Occipital lobe (tissue), 3 donors: ENCODE measurements at places on chromosomes 2 and 18. TPM values are rescaled to one million over a fixed set of nuclear protein-coding genes. Genes with fewer than 3 reads are reported as not detected.

DNA sequence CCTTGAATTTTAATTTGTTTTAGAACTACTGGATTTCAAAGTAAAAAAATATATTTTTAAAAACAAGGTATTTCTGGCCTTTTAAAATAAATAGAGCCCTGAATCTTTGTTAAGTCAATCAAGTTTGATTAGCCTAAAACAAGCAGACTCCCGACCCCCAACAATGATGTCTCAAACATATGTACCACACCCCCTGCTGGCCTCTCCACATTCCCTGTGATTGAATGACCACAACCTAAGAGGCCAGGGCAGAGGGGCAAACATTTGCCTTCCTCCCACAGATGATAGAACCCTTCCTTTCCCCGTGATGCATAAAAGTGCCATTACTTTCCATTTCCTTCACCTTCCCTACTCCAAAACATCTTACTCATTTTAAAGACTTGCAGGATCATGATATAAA is 130.9 kb downstream of the STK39 start:
- DNase-seq, result no peak

DNA sequence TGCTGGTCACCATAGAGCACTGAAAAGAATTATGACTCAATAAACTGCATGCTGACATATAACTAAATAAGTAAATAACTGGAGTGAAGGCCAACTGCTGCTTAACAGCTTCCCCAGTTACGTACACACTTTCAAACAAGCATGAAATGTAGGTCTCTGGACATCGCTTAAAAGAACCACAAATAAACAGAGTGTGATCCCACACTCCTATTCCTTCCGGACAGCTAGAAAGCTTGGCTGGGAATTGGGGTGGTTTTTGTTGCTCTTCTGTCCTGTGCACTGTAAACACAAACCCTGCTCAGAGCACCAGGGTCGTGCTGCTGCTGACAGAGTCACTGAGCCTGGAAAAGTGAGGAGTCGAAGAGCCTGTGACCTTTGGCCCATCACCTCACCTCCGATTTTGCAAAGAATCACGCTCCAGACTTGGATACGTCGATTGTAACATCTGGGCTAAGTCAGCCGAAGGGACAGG is 162.7 kb upstream of the NT5C1B start:
- DNase-seq, result no peak

DNA sequence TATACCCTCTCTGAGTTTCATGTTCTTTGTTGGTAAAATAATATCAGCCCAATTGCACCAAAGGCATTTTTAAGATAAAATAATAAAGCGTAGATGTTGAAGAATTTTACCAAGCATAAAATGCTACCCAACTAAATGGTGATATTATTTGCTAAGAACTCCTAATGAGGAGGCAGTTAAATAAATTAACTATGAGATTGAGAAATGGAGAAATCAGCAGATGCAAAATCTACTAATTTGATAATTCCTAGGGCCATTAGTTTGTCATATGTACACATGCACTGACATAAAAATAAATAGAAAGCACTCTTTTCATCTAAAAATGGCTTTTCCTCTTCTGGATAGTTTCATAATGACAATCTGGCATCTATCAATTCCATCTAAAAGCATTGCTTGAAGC is 681.5 kb upstream of the FAM98A start:
- no peak for DNase-seq

- DNase-seq, result no peak
These were observed 100.5 kb upstream of the ODC1 start for GRCh38 chr2:10548626-10549025.

GRCh38 chr2:149715005-149715592 is 127.5 kb upstream of the MMADHC start:
- no peak for DNase-seq

DNA sequence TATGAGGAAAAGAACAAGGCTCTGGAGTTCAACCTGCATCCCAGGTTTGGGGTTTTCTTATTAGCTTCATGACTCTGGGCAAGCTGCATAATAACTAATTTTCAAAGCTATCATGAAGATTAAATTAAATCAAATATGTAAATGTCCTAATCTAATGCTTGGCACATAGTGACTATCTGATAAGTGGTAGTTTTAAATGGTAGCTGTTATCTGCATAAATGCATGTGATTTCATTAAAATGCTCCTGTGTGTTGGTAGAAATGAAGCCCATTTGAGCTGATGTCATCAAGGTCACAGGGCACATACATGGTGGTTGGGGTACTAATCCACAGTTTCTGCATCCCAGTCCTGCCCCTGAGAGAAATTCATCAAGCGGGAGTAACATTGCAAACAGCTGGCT is 428.8 kb downstream of the LRATD1 start:
- DNase-seq, result no peak

DNA sequence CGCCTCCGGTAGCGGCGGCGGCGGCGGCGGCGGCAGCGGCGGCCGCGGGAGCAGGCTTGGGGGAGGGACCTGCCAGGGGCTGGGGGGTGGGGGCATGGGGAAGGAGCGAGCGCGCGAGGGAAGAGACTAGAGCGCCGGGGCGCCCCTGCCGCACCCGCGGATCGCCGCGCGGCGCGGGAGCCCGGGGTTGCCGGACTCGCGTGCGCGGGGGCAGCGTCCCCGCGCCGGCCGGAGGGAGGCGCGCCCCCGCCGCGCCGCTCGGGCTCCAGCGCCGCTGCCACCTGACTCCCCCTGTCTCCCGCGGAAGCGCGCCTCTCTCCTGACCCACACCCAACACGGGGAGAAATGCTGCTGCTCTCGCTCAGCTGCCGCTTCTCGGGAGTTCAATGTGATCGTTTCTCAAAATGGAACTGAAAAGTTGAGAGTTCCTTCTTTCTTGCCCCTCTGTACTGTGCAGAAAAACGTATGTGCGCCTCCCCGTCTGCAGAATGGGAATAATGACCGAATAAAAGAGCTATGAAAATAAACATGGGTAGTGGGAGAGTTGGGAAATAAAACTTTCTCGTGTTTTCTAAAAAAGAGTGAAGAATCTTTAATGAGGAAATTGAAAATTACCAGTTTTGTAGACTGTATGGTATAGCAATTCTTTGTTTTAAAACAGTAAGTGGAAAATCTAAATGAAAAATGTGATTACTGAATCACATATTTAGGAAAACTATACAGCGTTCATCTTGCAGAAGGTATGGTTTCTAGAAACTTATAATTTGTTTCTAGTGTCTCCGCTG is 455 bp upstream of the TLK1 start:
- DNase-seq, result peak; percentile 55

- DNase-seq, result no peak
These were observed 32.7 kb downstream of the RBM43 start for GRCh38 chr2:151228847-151229512.

DNA sequence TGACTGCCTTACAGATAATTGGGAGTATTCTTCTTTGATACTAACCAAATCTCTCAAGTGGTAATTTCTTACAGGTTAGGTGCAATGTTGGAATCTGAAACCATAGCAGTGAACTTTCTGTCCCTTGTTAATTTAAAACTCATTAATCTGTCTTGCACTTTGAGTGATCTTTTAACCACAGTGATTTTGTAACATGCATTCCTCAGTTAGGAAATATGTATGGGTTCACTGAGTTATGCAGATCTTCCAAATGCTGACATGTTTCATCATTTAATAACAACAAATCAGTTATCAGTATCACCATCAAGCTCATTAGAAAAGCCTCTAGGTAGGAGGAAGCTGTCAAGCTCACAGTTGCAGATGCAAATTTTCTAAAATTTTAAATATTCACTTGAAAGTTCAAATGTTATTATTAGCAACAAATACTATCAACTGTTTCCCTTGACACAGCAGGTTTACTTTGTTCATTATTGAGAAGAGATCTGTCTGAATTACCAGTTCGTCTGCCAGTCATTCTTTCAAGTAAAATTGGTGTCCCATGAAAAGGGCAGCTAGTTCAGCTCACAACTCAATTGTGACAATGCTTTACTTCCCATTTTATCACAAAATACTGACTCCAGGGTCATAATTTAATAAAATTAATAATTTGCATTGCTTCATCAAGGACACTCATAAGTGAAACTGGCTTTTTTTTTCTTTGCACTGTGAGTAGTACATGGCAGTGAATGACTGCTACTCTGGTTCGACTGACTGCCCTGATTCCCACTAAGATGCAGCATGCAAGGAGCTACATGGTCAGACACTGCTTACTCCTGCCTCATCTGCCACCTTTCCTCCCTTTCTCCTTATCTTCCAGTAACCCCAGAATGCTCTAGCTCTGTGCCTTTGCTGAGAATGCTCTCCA is 31.6 kb downstream of the SUCLG1 start:
- DNase-seq, result no peak

DNA sequence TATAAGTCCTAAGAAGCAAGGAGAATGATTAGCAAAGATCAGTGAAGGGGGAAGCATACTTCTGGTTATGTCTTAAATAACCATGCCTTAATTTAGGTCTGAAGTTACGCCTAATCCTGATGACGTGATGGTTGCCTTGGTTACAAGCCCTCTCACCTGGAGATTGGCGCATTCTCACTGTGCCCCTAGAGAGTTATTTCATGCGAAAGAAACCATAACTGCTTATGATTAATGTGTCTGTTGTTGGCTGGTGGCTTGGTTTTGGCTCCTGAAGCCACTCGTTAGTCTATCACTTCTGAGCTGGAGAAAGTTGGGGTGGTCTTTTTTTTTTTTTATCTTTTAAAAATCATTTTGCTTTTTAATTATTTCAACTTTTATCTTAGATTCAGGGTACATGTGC is 47.0 kb downstream of the TNFRSF11A start:
- no peak for DNase-seq

GRCh38 chr18:55525845-55526244 is 62.1 kb downstream of the TCF4 start:
- DNase-seq, result no peak

DNA sequence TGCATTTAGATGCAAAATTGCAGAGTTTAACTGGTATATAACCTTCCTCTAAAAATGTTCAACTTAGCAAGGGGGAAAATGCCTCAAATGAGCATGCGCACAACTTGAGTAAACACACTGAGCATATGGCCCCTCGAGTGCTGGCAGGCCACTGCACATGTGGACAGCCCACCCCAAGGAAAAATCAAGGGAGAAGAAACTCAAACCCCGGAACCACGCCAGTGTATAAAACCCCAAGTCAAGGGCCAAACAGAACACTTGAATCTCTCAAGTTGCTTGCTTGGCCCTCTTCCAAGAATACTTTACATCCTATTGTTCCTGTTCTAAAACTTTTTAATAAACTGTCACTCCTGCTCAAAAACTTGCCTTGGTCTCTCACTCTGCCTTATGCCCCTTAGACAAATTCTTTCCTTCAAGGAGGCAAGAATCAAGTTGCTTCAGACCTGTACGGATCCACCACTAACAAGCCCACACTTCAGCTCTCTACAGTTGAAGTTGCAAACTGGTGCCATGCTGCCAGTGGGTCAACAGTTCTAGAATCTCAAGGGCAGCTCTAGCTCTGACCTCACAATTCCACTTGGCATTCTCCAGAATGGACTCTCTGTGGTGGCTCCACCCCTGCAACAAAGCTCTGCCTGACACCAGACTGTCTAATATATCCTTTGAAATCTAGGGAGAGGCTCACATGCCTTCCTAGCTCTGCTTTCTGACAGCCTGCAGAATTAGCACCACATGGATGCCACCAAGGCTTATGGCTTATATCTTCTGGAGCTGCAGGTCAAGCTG is 38.9 kb downstream of the HIBCH start:
- DNase-seq, result no peak

DNA sequence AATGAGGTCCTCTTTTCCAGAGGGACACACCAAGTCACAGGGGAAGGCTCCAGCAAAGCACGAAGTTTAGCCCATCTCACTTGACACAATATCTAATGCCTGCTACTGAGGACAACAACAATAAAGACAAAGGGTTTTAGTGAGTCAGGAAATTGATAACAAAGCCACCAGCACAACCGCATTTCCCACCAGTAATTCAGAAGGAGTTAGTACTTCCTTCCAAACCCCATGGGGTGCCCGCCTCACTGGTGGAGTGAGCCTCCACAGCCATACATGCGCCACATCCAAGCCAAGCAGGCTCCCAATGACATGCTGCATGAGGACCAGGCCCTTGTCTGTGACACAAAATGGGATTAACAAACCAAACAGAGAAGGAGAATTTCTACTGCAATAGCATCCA is 40.1 kb downstream of the MRPL35 start:
- DNase-seq, result no peak

- DNase-seq, result no peak
These were observed 30.5 kb downstream of the TCF7L1 start for GRCh38 chr2:85163675-85164074.

GRCh38 chr2:135676031-135676430 is 65.6 kb upstream of the UBXN4 start:
- DNase-seq, result no peak

- DNase-seq, result no peak
These were observed 314.3 kb upstream of the COL3A1 start for GRCh38 chr2:188659656-188660406.

- no peak for DNase-seq
These were observed 255.6 kb upstream of the OSR1 start for GRCh38 chr2:19614066-19614465.

DNA sequence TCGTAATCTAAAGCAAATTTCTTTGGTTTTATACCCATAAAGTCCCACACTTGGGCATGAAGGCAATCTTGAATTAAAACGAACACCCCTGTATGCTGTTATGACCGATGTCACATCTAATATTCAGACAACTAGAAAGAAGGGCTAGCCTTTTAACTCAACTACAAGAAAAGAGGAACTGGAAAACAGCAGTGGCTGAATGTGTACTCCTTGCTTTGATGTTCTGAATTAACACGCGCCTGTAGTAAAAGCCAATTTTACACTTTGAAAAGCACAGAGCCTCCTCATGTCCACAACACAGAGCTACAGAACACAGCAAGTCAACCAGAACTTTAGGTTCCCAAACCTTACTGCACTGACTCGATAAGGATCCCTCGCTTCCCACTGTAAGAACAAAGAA is 147.6 kb downstream of the HDAC4 start:
- DNase-seq, result no peak

DNA sequence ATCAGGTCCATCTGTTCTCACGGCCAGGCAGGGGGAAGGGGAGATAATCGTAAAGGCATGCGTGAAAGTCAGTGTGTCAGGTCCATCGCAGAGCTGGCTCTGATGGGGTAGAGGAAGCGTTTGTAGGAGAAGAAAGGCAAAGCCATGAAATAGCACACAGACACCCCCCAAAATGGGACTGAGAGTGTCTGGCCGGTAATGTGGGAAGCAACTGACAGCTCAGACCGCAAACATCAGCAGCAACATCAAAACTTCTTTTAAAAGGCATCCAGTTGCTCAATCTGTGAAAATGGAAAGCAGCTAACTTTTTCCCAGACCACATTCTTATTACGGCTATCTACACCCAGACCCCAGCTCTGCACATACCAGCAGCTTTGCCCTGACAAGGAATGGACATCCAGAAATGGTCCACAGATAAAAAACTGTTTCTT is 232.6 kb downstream of the EN1 start:
- no peak for DNase-seq

Gene VWC2L
- total RNA-seq, result 20.9 TPM

Gene CDH19
- under 0.01 TPM for total RNA-seq

Gene CDH2
- 200 TPM for total RNA-seq

Gene RAB27B
- total RNA-seq, result 35.1 TPM

Gene CNGA3
- total RNA-seq, result 4.4 TPM

Gene CFAP221
- total RNA-seq, result 5.6 TPM

Gene SERPINB11
- not detected for total RNA-seq

Gene RFTN2
- 29.9 TPM for total RNA-seq

Gene SERPINB4
- total RNA-seq, result not detected

Gene EIPR1
- 30.3 TPM for total RNA-seq

Gene RANBP2
- total RNA-seq, result 99.8 TPM

Gene DRC1
- 5.6 TPM for total RNA-seq
